ENCODE measurements at places on chromosomes 13 and 19.

DNA sequence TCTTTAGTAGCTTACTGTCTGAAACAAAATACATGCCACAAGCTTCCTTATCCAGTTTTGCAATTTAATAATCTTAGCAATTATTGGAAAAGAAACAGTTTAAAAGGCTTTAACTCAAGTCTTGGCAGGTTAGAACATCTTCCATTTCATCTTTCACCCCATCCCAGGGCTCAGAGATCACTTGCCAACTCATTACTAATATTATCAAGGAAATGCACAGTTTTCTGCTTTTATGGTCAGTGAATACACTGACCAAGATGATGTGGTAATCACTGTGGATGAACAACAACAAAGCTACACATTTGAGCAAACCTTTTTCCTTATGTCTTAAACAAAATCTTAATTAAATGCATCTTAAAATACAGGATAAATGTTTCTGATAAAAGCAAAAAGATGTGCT is 48.0 kb upstream of the ITM2B start:
- DNase-seq: no peak

GRCh38 chr13:29702912-29703351 is 107.4 kb upstream of the SLC7A1 start:
- no peak for DNase-seq

DNA sequence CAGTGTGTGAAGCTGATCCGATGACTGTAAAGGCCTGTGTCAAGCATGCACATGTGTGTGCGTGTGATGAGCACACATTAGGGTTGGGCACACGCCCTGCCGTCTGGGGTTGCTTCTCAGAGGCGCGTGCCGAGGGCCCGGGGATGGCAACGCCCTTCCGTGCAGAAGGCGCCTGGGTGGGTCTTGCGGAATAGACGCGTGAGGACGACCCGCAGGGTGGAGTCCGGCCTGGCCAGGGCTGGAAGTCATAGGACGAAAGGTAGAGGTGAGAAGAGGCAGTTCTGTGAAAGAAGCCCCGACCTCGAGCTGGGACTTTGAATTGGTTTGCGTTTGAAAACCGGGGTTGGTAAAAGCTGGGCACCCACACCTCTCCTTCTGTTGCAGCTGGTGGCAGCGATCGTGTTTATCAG is 35.7 kb downstream of the TMEM255B start:
- no peak for DNase-seq

DNA sequence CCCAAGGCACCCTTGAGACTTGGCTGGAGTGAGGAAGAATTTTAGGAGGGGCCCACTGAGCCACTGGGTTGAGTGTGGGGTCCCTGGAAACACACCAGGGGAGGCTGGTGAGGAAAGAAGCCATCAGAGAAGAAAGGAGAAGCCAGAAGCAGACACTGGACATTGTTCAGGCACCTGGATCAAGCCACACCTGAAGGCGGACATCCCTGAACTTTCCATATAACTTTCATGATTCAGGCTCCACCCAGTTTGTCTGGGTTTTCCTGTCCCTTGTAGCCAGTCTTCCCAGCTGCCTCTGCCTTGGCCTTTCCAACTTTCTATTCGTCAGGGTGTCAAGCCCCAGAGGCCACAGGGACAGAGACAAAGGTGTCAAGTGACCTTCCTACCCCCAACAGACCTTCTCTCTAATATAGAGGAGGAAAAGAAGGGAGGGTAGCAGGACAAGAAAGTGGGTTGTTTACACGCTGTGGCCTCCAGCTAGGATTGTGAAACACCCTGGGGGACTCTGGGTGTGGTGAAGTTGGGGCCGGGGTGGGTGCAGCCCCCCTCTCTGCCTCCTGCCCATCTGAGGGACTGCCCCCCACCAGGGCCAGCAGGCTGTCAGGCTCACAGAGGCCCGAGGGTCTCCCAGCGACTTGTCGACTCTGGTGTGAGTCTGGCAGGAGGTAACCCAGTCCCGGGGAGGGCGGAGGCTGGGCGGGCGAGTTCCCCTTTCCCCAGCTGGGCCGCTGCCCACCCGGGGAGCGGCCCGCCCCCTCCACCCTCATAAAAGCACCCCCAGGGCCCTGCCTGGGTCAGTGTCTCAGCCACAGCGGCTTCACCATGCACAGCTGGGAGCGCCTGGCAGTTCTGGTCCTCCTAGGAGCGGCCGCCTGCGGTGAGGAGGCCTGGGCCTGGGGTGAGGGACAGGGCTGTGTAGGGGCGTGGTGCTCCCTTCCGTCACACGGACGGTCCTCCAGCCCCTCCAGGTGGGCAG is at the start of gene CFD:
Gene CFD (plus strand): TSS at position 797 of the 976 bp plus-strand sequence. CDS start 26 bp downstream, at position 823.
- DNase-seq: no peak

GRCh38 chr19:17035842-17036424 is 9.3 kb upstream of the CPAMD8 start:
- no peak for DNase-seq

GRCh38 chr13:97951376-97951775 is 2.1 kb upstream of the IPO5 start:
- no peak for DNase-seq

DNA sequence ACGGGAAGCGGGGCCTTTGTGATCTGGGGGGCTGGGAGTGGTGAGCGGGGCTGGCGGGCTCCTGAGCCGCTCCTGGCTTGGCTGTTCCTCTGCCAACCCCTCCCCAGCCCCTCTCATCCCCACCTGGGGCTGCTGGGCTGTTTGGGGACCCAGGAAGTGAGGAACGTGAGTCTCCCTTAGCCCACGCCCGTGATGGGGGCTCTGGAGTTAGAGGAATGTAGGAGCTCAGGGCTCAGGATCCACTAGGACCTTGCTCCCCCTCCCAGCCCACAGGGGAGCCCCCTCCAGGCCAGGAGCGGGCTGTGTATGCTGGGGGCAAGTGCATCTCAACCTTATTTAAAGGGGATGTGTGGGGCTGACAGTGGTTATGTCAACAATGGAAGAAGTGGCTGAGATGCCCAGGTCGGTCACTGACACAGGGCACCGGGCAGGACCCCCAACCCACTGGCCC is 134.1 kb downstream of the URI1 start:
- DNase-seq: no peak

GRCh38 chr13:113151745-113152690 is 6.4 kb upstream of the PROZ start:
- peak; percentile 54 for DNase-seq

- DNase-seq: no peak
These were observed 10.2 kb downstream of the C19orf12 start for GRCh38 chr19:29704562-29705558.

DNA sequence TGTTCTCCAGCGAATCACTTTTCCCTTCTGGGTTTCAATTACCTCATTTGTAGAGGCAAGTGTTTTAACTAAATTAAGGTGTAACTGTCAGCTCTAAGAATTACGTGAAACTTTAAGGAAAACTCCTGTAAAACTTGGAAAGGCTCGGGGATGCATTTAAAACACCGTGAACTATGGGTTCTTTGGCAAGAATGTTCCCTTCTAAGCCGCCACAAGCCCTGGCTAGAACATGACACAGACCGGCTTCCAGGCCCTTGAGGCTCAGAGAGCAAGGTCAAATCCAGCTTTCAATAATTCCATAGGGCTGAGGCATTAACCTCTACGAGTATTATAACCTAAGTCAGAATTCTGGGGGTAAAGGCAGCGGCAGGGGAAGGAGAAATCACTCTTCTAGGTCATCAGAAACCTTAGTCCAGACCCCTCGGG is 685 bp downstream of the VWA8 start:
- peak; percentile 48 for DNase-seq

GRCh38 chr19:3970313-3970807 is 539 bp downstream of the DAPK3 start:
- no peak for DNase-seq

GRCh38 chr19:47713046-47714021 is at the start of gene EHD2:
TSS of gene EHD2 (plus strand) at chr19:47713422. CDS start at chr19:47716613, 3,191 bp downstream.
- DNase-seq: peak; percentile 69

DNA sequence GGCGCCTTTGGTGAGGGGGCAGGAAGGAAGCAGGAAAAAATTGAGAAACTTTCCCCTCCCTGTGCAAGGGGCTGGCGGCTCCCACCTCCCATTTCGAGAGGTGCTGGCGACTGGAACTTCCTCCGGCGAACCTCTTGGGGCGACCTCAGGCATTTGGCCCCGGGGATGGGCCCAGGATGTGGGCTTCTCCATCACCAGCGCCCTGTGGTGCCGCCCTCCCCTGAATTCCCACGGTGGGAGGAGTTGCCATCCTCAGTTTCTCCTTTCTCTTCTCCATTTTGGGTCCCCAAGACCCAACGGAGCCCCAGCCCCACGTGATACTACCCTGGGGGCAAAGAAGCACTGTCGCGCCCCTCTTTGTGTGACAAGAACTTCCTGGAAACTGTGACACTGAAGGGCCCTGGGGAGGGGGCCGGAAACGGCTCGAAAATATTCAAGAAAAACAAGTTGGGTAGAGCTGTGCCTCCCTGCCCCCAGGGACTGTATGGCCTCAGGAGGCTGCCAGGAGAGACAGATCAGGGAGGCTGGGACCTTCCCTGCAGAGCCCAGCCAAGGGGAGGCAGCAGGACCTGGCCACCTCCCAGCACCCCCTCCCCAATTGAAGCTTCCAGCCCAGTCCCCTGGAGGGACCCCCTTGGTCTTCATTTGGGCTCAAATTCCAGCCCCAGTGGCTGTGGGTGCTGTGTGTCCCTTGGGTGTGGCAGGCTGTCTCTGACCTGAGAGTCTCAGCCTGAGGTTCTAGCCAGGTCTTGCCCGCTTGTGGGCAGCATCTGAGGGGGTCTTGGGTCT is 16.2 kb upstream of the AP1M2 start:
- DNase-seq: no peak

GRCh38 chr19:5891938-5892771 is 11.4 kb downstream of the NDUFA11 start:
- DNase-seq: peak; percentile 80

DNA sequence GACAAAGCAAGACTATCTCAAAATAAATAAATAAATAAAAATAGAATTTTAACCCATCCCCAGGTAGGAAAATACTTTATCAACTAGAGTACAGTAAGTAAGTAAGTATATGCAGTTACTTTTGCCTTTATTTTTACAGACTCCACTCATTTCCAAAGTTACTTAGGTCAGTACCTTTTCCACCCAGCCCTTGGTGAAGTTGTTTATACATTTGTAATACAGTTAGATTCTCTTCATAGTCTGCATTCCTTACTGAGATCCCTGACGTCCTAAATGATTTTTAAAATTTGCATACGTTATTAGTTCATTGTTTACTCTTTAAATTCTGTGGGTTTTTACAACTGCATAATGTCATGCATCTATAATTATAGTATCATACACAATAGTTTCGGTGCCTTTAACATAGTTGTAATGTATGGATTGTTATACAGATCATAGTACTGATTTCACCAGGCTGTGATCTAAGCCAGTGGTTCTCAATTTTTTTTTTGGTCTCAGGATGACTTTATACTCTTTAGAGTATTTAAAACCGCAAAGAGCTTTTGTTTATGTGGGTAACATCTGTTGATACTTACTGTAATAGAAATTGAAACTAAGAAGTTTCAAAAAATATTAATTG is 10.4 kb downstream of the SETDB2 start:
- DNase-seq: no peak

- DNase-seq: no peak
These were observed 30.7 kb upstream of the ASF1B start for GRCh38 chr19:14166999-14167575.

DNA sequence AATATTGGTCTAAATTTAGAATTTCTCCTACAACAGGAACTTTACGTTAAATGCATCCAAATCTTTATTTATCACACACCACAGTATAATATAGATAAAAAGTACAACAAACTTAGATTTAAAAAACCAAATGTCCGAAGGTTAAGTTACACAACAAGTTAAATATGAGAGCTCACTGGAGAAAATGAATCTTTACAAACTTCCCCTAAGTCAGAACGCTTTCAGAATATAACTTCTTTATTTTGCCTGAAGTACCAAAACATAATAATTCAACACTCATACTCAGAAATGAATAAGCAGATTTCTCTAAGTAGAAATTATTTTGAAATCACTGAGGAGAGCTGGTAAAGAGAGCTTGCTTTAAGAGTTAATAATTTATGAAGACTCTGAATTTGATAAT is 33.8 kb downstream of the TSC22D1 start:
- DNase-seq: no peak

GRCh38 chr13:63167699-63168337 is 1752.2 kb upstream of the PCDH20 start:
- DNase-seq: no peak

GRCh38 chr19:15136234-15136954 is 29.2 kb downstream of the SYDE1 start:
- DNase-seq: no peak

- no peak for DNase-seq
These were observed 56.6 kb upstream of the MYO16 start for GRCh38 chr13:108572782-108573211.

DNA sequence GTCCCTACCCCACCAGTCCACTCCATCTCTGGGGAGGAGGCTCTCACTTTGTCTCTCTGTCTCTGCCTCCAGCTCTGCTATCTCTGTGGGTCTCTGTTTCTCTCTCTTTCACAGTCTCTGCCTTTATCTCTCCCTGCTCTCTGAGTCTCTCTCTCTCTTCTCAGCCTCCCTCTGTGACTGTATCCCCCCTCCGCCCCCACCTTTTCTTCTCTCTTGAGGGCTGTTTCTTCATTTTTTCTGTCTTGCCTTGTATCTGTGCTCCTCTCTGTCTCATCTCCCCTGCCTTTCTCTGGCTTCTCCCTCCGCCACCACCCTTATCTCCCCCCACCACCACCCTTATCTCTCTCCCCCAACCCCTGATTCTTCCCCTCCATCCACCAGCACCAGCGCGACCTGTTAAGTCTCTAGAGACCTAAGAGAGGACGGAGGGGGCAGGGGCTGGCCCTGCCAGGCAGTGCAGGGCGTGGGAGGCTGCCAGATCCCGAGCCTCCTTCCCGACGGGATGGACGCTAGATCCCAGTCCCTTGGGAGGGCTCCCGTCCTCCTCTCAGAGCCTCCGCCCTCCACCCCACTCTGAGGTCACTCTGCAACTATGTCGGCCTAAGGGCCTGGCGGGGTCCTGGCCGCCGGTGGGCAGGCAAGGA is 1.0 kb downstream of the AXL start:
- DNase-seq: no peak

- DNase-seq: no peak
These were observed 297.9 kb downstream of the DCT start for GRCh38 chr13:94181461-94182107.

DNA sequence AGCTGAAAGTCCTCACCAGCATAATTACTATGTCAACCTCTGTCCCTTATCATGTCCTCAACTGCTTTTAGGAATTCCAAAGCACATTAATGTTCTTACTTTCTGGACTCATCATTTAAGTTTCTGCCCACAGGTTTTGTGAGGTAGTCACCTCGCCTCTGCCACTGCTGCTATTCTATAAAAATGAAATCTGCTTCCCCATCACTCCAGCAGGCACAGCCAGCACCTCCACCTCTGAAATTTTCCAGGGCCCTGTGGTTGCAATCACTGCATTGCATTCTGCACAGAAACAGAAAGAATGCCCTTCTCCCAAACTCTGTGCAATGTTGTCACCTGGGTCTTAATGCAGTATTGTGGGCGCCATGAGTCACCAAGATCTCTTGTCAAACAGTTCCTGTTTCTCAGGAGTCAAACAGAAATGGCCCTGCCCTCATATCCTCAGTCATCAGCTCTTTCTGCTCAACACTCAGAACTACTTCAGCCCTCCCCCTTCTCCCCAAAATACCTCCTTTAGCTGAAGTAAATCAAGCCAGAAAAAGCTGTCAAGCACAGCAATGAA is 529.2 kb upstream of the NBEA start:
- DNase-seq: no peak

Measured in ecto neural progenitor cell (in vitro differentiated cells).